ENCODE measurements at places on chromosomes 4 and X. TPM values are rescaled to one million over a fixed set of nuclear protein-coding genes. Genes with fewer than 3 reads are reported as not detected.
A peak's percentile ranks its signal among the peaks of the same experiment; 100 is the strongest.

GRCh38 chrX:40504801-40505605 lies 75.8 kb upstream of the ATP6AP2 start:
- no peak for DNase-seq

DNA sequence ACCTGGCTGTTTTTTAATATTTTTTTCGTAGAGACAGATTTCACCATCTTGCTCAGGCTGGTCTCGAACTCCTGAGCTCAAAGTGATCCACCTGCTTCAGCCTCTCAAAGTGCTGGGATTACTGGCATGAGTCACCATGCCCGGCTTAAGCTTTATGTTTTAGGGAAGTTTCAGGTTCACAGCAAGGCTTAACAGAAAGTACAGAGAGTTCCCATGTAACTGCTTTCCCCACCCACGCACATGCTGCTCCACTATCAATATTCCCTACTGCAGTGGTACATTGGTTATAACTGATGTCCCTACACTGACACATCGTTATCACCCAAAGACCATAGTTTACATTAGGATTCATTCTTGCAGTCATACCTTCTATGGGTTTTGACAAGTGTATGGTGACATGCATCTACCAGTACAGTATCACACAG lies 62.7 kb downstream of the PRPS1 start:
- no peak for DNase-seq

DNA sequence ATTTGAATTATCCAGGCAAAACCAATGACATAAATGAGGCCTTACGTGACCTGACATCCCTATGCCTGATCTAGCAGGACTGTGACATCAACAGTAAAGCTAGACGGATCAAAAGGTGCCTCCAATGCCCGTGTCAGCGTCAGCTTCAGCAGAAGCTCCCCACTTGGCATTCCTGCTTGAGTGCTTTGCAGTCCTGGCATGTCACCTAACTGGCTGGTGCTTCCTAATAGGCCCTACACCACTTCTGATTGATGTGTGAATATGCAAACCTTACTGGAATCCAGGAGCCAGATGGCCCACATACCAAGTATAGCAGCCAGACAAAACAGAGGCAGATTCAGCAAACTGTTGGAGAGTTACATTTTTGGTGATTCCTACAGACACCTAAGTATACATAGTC lies 224.2 kb downstream of the DMD start:
- DNase-seq = no peak

DNA sequence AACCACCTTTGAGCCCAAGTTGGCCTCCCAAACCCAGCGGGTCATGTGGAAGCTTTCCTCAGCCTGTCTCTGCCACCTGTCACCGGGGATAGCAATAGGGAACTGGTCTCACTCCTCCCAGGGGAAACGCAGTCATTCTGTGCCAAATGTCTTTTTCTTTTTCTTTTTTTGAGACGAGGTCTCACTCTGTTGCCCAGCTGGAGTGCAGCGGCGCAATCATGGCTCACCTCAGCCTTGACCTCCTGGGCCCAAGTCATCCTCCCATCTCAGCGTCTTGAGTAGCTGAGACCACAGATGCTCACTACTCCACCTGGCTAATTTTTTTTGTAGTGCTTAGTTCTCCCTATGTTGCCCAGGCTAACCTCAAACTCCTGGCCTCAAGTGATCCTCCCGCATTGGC lies 40.3 kb downstream of the MED28 start:
- DNase-seq = no peak

DNA sequence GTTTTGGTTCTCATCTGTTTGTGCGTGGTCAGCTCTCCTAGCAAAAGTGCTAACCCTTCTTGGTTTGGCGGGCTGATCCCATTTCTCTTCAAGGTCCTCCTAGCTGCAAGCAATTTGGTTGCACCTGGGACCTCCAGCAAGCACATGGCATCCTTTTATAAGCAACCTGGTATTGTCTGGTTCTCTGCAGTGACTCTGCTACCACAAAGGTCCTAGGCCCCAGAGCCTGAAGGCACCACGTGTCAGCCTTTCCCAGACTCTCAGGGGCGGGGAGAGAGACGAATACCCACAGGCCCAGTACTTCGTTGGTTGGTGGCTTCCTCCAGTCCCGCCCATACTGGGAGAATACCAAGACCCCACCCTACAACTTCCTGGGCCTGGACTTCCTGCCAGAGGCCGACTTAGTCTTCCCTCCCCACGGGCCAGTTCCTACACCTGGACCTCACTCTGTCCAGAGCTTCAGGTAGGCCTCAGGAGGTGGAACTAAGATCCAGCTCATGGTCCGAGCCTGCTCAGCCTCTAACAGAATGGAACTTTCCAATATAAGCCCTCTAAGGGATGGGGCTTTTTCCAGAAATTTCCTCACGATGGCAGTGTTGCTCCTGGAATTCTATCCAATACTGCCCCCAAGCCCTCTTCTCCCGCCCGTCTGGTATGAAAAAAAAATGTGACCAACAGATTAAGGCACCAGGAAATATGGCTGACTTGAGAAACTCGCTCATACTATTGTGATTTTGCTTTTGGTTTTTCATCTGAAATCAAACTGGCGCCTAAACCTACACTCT lies 192.5 kb upstream of the STK26 start:
- peak; percentile 67 for DNase-seq

CXCL1 gene
- 0.56 TPM for total RNA-seq

DNA sequence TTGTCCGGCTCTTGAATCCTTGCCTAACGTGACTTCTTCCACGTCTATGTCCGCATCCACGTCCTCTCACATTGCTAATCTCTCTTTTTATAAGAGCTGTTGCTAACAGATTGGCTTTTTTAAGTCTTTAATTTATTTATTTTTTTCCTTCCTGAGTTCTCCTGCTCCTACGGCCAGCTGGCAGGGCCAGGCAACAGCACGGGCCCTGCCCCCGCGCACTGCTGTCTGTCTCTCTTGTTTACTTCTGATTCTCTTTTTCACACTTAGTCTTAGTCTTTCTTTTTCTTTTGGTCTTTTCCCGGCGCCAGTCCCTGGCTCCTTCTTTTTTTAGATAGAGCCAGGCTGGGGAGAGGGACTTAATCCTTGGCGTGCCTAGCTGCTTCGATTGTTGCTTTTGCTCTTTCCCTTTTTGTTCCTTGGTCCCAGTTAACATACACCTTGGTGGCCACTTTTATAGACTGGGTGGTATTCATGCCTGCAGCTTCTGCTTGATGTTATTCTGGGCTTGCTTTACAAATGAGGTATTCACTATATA lies 53.2 kb upstream of the RBMX start:
- DNase-seq = no peak

DNA sequence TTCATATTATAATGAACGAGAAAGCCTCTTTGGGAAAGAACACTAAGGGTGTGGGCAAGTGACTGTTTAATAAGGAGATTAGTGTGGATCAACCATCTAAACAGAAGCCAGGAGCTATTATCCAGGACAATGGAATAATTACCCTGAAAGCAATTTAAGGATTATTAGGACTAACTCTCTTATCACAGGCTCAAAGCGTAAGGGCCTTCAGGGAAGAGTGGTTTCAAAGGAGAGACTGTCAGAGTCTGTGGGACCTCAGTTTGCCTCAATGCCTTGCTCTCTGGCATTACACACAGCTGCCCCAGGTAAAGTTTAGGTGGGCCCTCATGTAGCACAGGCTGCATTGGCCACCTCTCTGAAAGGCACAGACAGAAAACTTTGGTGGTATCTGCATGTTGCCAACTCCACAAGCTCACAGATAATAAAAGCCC lies 717.2 kb upstream of the ADGRL3 start:
- no peak for DNase-seq

GRCh38 chr4:155794589-155795236 lies 35.9 kb downstream of the GUCY1B1 start:
- no peak for DNase-seq

DNA sequence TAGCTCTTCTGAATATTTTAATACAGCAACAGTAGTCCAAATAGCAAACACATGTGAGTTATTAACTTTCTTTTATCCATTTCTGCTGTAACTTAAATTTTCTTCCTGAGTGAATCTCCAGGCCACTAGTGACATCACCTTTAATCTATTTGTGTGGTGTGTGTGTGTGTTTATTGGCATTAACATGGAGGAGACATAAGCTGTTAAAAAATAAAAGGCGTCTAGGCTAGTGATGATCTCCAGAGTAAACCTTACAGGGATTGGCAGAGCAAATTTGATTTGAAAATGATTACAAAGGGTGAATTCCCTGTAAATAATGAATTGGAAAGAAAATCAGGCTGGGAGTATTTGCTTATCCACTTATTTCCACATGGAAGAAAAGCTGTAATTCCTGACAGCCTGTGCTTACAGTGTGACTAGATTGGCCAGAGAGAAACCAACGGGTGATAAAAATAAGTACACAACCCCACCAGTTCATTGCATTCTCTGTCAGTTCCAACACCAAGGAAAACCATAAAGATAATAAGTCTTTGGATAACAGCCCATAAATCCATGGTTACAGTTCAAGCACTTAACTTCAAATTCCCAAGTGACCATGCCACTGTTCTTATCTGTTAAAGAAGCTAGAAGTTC lies 186.1 kb downstream of the ENOX2 start:
- no peak for DNase-seq

PAGE2 gene
- total RNA-seq = not detected

GLOD5 gene
- not detected for total RNA-seq

DNA sequence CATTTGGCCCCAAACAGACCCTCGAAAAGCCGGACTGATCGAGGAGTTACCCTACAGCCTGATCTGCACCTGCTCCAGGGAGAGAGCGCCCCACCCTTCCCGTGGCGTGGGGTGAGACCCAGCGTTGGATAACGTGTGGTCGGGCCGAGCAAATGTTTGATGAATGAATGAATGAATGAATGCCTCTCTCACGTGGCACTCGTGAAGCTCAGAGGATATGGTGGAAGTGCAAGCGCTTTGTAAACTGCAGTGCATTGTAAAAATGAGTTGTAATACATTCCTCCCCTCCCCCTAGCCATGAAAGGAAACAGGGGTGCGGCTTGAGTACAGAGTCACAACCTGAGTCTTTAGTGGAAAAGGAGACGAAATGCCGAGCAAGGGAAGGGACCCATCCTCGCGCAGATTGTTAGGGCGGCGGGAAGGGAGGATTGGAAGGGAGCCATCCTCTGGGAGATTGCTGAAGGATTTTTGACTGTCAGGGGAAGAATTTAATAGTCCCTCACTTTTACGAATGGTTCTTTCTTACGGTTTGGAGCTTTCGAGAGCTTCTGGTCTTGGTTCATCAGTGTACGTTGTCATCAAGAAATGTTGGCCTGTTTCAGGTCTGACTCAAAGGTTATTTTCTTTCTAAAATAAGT lies 772 bp upstream of the FBXW7 start:
- peak; percentile 89 for DNase-seq

- no peak for DNase-seq
Observed at GRCh38 chr4:123916821-123917220, 520.2 kb downstream of the SPRY1 start.

- no peak for DNase-seq
Observed at GRCh38 chrX:124502599-124502998, 156.2 kb downstream of the SH2D1A start.

- no peak for DNase-seq
Observed at GRCh38 chr4:130738233-130738632, 1642.3 kb downstream of the C4orf33 start.

STPG2 gene
- not detected for total RNA-seq

DNA sequence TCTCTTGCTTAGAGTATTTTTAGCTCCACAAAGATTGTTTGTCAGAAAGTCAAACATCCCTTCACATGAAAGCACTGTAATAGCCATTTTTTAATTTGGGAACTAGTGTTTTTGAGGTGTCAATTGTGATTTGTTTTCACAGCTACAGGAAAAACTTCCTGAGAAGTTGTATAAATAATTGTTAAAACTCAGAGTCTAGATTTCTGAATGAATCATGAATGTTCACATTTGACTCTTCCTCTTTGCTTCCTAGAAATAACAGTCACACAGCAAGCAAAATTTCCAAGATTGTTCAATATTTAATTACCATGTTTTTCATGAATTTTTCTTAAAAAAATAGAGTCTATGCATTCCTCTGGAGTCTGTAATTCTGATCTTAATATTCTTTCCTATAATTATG lies 156.9 kb upstream of the SLC7A11 start:
- DNase-seq = no peak

MAGEA12 gene
- total RNA-seq = not detected

TXK gene
- total RNA-seq = 128 TPM

SLITRK2 gene
- not detected for total RNA-seq

GRCh38 chrX:39670281-39670680 lies 427.5 kb downstream of the BCOR start:
- no peak for DNase-seq

DNA sequence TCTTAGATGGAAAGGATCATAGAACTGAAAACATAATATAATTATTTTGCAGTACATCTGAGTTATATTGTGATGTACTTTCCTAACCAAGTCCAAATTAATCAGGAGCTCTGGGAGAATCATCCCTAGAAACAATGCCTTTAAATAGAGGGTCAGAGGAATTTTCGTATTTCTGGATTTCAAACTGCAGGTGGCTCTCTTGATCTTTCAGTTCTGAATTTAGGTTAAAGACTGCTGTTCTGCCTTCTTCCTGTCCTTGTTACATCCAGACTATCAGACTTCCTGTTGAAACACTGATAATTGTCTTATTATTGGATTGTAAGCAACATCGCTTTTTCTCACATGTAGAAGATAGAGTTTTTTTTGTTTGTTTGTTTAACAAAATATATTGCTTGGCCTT lies 142.7 kb downstream of the RPA4 start:
- no peak for DNase-seq

IQCM gene
- total RNA-seq = not detected

DNA sequence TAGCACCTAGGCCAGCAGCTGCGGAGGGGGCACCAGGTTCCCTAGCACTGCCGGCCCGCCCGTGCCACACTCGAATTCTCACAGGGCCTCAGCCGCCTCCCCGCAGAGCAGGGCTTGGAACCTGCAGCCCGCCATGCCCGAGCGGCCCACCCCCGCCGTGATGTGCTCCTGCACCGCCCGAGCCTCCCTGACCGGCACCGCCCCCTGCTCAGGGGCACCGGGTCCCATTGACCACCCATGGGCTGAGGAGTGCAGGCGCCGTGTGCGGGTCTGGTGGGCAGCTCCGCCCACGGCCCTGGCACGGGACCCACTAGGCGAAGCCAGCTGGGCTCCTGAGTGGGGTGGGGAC lies 35.4 kb upstream of the ENPP6 start:
- DNase-seq = no peak

DNA sequence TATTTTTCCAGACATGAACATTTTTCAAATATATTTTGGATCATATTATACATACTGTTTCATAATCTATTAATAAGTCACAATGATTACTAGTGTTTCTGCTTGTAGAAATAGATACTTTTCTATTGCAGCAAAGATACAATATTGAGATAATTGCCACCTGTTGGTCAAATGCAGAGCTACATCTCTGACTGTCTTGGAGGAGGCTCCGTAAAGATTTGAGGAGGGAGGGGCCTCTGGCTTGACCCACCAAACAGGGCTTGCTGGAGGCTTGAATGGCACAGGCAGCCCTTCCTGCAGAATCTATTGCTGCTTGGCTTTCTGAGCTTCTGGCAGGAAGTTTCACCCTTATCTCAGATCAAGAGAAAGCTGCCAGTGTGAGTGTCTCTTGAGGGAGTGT lies 99.3 kb upstream of the ARMCX2 start:
- DNase-seq = no peak

CYLC1 gene
- not detected for total RNA-seq

Data from naive thymus-derived CD4-positive, alpha-beta T cell (primary cell).